ENCODE measurements at places on chromosomes 3 and 15.

- DNase-seq: no peak
These were observed 52.4 kb upstream of the SELENOK start for GRCh38 chr3:53944028-53944427.

DNA sequence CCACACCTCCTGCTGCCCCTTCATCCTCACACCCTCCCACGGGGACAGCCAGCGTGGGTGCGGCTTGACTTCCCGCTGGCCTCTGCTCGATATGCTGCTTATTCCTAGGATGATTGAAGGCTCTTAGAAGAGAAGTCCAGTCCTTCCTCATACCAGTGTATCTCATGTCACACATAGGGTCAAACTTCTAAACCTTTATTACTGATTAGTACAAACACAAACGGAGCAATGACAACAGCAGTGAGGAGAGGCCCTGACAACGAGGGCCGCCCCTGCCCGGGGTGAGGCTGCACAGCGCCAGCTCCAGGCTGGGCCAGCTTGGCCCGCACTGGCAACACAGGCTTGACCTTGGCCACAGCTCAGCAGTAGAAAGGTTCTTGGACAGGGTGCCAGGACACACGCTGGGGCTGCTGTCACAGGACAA is 3.7 kb downstream of the CIB1 start:
- DNase-seq: no peak

GRCh38 chr3:23798876-23799275 is 6.9 kb upstream of the UBE2E1 start:
- DNase-seq: no peak

DNA sequence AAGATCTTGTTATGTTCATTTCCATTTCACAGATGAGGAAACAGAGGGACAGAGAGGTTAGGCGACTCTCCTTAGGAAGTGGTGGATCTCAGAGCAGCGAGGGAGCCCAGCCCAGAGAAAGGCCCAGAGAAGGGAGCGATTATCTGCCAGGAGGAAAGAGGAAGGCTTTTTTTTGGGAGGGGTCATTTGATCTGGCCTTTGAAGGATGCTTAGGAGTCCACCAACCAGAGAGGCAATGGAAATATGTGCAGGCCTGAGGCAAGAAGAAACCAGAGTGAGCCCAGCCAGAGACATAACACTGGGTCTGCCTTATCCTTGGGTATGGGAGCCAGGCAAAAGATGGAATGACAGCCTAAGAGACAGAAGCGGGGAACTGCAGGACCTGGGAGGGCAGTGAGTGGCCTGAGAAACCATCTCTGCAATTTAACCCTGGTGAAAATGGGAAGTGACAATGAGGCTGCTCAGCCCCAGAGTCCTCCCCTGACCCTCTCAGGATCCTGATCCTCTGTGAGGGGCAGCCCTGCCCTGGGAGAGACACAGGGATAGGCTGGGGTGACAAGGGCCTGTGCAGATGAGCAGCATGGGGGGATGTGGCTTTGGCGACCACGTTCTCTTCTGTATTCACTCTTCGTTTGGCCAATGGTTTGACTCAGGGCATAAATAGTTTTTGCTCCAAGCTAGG is 163.2 kb downstream of the WNT7A start:
- DNase-seq: no peak

DNA sequence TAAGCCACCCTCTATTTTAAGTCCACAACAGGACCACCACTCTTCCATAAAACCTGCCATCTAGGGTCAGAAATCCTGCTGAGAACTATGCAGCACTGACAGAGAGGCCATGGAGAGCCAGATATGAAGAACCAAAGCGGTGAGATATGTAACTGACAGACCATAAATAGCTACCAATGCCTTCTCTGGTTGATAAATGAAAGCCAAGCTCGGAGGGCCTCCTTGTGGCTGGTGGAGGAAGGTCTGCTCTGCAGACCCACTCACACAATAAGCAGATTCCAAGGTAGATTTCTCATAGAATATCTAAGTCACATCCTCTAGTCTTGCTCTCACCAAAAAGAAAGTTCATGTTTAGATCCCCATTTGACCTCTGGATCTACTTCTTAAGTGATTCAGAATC is 38.9 kb downstream of the RYK start:
- no peak for DNase-seq

DNA sequence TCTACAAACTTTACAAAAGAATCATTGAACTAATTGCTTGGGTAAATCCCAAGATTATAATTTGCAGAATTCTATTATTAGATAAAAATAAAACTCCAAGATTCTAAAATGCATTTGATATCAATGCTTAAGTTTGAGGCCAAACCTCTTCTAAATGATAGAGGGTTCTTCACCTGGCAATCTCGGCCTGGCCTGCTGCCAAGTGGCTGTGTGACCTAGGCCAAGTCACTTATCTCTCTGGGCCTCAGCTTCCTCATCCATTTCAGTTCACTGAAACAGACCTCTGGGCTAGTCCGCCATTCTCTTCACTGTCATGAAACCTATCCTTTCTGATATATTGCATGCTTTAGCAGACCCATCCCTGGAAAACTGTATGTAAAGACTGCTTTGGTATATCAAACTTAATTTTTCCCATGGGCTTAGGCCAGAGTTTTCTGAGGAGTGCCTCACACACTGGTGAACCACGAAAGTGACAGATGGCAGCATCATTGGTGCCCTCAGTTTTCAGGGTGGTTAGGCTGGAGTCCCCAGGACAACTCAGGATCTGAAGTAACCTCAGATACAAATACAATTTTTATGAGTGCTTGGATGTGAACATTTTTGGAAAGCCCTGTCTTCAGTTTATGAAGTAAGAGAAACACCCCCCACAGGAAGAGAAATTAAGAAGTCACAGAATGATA is 21.8 kb downstream of the NUDT16 start:
- DNase-seq: no peak

GRCh38 chr3:115518100-115518852 is 105.0 kb upstream of the GAP43 start:
- peak; percentile 33 for DNase-seq

- DNase-seq: no peak
These were observed 212.4 kb downstream of the TBC1D2B start for GRCh38 chr15:77865106-77865610.

Data from omental fat pad (tissue), 4 donors.